IPS DF 19.7 (cell line): ENCODE measurements at places on chromosomes 12 and 14.

DNA sequence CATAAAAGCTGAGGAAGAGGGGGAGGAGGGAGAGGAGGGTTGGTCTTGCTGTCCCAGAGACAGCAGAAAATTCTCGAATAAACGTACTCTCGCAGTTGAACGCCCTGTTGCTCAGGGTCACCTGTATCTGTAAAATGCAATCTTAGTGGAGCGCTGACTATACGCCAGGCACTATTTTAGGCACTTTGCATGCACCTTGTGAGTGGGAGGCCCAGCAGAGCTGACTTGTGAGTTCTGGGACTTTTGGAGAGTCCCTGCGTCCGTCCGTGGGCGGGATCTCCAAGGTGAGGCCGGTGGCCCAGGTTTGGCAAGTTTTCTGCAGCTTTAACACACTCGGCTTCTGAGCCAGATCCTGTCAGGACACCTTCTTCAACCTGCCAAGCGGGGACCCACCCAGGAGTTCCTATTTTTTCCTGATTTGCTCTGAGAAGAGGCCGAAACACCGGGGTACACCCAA, 32.5 kb upstream of the PLEKHG6 start:
- no peak for DNase-seq

- DNase-seq = no peak
Observed at GRCh38 chr14:41634286-41634685, 27.6 kb downstream of the LRFN5 start.

DNA sequence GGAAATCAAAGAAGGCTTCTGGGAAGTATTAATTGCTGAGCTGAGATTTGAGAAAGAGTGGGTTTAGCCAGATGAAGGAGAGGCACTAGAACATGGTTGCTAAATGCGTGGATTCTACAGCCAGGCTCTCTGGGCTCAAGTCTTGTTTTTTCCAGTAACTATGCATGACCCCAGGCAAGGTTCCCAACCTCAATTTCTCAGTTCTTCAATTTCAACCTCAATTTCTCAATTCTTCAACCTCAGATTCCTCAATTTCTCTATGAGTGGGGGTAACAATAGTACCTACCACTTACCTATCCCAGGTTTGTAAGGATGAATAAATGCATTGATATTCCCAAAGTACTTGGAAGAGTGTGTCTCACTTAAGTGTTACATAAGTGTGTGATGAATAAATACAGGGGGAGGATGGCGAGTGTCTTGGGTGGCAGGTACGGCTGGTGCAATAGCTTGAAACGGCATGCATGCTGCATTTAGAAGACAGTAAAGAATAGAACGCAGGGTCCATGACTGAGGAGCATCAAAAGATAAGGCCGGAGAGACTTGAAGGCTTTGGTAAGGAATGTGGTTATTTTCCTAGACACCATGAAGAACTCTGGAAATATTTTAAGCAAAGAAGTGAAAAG, 149.1 kb upstream of the ATP2B1 start:
- DNase-seq = no peak

DNA sequence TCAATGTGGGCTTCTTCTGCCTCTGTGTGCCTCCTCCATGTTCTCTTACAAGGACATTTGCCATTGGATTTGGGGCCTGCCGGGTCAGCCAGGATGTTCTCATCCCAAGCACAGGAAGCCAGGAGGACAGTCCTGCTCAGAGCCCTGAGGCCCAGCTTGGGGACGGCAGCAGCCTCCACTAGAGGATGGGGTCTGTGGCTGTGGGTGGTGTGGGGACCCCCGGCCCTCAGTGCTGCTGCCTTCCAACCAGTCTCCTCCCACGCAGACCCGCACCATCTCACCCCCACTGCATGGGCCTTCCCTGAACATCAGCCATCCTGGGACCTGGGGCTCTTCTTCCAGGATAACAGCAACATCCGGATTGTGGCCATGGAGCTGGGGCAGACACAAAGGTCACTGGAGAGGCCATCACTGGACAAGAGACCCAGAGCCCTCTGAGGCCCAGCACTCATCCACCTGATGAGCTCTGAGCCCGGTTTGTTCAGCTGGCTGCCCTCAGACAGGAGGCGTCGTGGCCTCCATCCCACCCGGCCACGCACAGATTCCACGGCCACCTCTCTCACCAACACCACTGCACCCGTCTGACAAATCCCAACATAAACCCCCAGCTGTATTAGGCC, 56.5 kb upstream of the C14orf180 start:
- no peak for DNase-seq

DNA sequence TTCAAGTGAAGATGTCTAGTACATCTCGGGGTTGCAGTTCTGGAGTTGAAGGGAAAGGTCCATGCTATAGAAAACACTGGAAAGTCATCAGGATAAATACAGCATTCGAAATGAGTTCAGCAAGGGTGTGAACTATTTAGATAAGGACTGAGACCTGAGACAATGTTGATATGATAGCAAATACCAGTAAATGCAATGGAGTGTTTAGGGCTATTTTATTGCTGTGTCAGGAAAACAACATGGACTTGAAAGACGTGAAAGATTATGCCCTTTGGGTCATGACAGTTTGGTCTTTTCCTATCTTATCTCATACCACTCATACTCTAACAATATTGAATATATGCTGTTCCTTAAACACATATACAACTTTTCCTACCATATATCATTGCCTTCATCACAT, 1776.2 kb upstream of the SEL1L start:
- DNase-seq = no peak

GRCh38 chr12:39467432-39467870, 24.5 kb upstream of the KIF21A start:
- no peak for DNase-seq

DNA sequence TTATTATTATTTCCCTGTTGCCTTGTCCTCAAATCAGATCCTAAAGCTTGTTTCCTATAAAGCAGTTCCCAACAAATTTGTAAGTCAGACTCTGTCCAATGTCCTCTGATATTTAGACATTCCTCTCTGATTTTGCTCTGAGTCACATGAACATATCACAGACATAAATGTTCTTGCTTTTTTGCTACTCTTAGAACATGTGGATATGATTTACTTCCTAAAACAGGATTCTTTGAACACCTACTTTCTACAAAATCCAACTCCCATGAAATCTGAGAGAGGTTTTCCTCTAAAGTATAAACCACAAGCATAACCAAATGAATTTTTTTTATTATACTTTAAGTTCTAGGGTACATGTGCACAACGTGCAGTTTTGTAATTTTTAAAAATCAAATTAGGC, 181.3 kb upstream of the SLC38A2 start:
- DNase-seq = no peak
